Breast epithelium (tissue), 4 donors: ENCODE measurements at places on chromosomes 12 and 14. TPM values are rescaled to one million over a fixed set of nuclear protein-coding genes. Genes with fewer than 3 reads are reported as not detected.
A peak's percentile ranks its signal among the peaks of the same experiment; 100 is the strongest.

DNA sequence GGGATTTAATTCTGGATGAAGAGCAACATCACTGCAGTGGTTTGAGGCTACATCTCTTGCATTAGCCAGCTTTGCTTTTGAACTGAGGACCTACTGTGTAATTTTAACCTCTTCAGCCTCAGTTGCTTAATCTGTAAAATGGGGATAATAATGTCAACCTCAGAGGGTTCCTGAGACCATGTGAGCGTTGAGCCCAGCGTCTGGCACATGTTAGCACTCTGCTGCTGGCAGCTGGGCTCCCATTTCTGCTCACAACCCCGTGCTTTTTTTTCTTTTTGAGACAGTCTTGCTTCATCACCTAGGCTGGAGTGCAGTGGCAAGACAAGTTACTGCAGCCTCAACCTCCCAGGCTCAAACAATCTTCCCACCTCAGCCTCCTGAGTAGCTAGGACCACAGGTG, 31.6 kb downstream of the TESC start:
- H3K36me3 ChIP-seq = no peaks in the 10 kb centered on the region
- H3K27me3 ChIP-seq = no peaks in the 10 kb centered on the region
- H3K4me3 ChIP-seq = no peak overlapping the region
- H3K27ac ChIP-seq = no peak overlapping the region

CLEC4A gene
- 3.4 TPM for total RNA-seq

GRCh38 chr12:103877934-103878510, 37.0 kb upstream of the NT5DC3 start:
- no peaks in the 10 kb centered on the region for H3K36me3 ChIP-seq
- H3K27ac ChIP-seq = no peak overlapping the region
- H3K4me1 ChIP-seq = no peaks in the 10 kb centered on the region
- no peak for DNase-seq
- H3K27me3 ChIP-seq = no peaks in the 10 kb centered on the region

VPS29 gene
- total RNA-seq = 82.9 TPM

DNA sequence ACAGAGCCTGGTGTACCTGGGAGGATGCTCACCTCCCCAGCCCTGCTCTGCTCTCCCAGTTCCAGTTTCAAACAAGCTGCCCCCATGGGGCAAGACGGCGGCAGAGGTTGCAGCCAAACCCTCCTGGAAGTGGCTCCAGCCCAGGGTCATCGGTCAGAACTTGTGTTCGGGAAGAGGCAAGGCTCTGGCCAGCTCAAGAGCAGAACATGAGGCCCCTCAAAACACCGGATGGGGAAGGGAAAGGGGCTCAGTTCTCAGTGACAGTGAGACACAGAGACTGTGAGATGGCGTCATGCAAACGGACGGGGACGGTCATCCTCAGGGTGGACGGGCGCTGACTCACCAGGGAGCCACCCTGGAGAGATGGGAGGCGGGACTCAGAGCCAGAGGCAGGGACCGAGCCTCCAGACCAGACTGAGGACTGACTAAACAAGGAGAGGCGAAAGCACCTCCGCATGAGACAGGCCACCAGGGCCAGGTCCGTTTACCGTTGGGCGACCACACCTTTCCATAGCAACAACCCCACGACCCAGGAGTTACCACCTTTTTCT, 63.9 kb upstream of the GALNT9 start:
- no peak overlapping the region for H3K27ac ChIP-seq
- peaks cover 3% of the 10 kb centered on the region for H3K27me3 ChIP-seq
- H3K4me3 ChIP-seq = no peak overlapping the region
- no peaks in the 10 kb centered on the region for H3K36me3 ChIP-seq
- H3K4me1 ChIP-seq = no peaks in the 10 kb centered on the region

DNA sequence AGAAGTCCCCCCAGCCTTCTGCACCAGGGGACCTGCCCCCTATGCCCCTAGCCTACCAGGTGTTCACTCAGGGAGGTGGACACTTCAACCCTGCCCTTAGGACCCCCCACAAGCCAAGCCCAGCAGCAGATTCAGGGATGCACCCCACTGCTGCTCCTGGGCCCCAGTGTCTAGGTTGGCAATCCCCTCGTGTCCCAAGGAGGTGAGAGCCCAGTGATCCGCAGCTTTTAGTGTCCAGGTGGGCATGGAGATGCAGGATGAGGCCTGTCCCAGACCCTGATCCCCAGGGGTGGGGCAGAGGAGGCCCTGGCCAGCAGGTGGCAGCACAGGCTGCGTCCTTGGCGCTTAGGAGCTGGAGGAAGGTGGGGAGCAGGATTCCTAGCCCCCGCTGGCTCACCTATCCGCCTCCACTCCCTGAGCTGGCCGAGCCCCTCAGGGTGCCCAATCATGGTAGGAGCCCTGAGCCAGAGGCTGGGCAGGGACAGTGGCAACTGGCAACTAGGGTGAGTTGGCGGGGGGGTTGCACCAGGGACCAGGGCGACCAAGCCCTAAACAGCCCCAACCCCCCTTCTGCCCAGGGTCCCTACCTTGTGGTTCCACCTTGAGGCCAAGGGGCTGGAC, 4.1 kb downstream of the CKB start:
- H3K27ac ChIP-seq = no peak overlapping the region
- no peak overlapping the region for H3K4me3 ChIP-seq
- H3K27me3 ChIP-seq = no peaks in the 10 kb centered on the region
- peaks cover 9% of the 10 kb centered on the region for H3K4me1 ChIP-seq
- no peaks in the 10 kb centered on the region for H3K36me3 ChIP-seq

DNA sequence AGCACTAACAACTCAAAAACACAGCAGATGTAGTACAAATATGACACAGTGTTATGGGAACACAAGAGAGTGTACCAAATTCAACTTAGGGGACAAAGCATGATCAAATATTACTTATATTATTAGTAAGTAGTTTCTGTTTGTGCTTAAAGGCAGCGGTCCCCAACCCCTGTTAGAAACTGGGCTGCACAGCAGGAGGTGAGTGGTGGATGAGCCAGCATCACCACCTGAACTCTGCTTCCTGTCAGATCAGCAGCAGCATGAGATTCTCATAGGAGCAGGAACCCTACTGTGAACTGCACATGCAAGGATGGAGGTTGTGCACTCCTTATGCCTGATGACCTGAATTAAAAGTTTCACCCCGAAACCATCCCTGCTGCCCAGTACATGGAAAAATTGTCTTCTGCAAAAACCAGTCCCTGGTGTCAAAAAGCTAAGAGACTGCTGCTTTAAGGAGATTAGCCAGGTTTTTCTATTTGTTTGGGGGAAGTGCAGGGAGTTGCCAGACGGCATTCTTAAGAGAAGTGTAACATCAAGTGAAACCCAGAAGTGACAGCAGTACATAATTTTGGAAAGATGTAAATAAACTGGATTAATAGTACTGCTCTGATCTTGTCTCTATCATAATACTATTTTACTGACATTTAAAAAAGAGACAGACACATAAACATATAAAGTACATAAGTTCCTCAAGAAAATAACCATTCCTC, 26.7 kb downstream of the GTF2A1 start:
- H3K4me3 ChIP-seq = no peak overlapping the region
- H3K27ac ChIP-seq = no peak overlapping the region
- H3K36me3 ChIP-seq = peaks cover 15% of the 10 kb centered on the region
- DNase-seq = no peak

- H3K36me3 ChIP-seq = no peaks in the 10 kb centered on the region
- peak overlapping the region; percentile 40 for H3K27ac ChIP-seq
- no peaks in the 10 kb centered on the region for H3K4me1 ChIP-seq
- no peaks in the 10 kb centered on the region for H3K27me3 ChIP-seq
Observed at GRCh38 chr14:91348845-91349465, 68.7 kb downstream of the CCDC88C start.

CHGA gene
- 1.3 TPM for total RNA-seq

FGF6 gene
- not detected for total RNA-seq

PIK3C2G gene
- total RNA-seq = 0.16 TPM

WIF1 gene
- 23.4 TPM for total RNA-seq

RIPK3 gene
- 13.4 TPM for total RNA-seq

DNA sequence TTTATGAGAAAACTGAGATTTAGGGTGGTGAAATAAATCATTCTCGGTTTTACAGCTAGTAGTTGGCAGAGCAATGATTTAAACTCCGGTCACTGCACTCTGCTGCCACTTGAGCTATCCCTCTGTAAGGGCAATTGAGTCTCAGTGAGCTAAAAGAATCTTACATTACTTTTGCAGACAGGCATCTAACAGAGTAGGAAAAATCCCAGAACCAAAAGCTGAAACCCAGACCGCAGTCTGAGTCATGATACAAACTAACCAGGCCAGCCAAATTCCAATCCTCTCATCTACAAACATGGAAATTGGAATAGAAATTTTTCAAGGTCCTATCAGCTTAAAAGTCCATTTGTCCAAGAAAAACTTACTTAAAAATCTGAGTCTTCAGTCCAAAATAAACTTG, 73.7 kb downstream of the ANKS1B start:
- H3K27me3 ChIP-seq = no peaks in the 10 kb centered on the region
- H3K4me3 ChIP-seq = peak overlapping the region; percentile 12
- DNase-seq = no peak
- H3K36me3 ChIP-seq = no peaks in the 10 kb centered on the region
